Stimulated activated CD4-positive, alpha-beta T cell treated with anti-CD3 and anti-CD28 coated beads, Interleukin-15, amount 100 ng/mL, for 48 hours (primary cell): ENCODE measurements at places on chromosomes 12 and 14.

- DNase-seq: no peak
Observed at GRCh38 chr12:124686370-124687173, 119.2 kb upstream of the NCOR2 start.

DNA sequence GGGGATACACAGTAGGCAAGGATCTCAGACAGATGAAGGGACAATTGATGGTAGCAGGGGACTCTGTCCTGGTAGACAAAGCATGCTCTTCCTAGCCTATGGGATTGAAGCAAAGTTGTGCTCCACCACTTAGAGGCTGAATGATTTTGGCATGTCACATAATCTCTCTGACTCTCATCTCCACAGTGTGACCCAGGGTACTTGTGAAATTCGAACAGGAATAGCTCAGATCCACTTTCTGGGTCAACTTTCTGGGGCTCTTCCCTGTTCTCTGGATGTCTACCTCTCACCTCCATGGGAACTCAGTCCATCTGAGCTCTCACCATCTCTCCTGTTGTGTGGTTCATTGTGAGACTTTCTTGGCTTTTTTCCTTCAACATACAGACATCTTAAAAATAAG, 1.7 kb upstream of the DCD start:
- no peak for DNase-seq

DNA sequence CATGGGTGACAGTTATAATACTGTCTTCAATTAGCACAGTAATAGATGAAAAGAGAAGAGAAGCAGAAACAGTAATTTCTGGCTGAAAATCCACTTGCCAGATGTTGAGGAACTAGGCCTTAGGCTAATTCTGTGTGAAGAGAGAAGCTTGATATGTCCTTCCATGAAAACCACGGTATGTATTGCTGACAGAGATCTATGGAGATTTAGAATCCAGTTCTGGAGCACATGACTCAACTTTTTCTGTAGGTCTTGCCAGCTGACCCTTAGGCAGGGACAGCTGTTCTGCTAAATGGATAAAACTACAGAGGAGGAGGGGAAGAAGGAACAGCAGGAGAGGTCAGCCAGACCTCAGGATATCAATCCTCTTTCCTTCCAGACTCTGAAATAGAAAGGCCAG, 211.5 kb downstream of the PRKD1 start:
- no peak for DNase-seq

DNA sequence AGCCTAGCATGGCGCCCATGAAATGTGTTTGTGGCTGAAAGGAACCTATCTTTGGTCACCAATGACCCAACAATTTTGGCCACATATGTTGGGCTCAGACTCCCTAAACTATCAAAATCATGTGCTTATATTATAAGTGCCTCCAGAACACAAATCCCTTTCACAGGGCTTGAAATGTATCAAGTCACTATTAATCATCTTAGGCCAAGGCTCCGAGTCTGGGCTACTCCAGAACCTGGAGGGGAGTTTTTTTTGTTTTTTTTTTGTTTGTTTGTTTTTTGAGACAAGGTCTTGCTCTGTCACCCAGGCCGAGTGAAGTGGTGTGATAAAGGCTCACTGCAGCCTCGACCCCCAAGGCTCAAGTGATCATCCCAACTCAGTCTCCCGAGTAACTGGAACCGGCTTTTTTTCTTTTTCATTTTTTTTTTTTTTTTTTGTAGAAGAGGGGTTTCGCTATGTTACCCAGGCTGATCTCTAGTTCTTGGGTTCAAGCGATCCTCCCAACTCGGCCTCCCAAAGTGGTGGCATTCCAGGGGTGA, 989 bp upstream of the DRAM1 start:
- no peak for DNase-seq

DNA sequence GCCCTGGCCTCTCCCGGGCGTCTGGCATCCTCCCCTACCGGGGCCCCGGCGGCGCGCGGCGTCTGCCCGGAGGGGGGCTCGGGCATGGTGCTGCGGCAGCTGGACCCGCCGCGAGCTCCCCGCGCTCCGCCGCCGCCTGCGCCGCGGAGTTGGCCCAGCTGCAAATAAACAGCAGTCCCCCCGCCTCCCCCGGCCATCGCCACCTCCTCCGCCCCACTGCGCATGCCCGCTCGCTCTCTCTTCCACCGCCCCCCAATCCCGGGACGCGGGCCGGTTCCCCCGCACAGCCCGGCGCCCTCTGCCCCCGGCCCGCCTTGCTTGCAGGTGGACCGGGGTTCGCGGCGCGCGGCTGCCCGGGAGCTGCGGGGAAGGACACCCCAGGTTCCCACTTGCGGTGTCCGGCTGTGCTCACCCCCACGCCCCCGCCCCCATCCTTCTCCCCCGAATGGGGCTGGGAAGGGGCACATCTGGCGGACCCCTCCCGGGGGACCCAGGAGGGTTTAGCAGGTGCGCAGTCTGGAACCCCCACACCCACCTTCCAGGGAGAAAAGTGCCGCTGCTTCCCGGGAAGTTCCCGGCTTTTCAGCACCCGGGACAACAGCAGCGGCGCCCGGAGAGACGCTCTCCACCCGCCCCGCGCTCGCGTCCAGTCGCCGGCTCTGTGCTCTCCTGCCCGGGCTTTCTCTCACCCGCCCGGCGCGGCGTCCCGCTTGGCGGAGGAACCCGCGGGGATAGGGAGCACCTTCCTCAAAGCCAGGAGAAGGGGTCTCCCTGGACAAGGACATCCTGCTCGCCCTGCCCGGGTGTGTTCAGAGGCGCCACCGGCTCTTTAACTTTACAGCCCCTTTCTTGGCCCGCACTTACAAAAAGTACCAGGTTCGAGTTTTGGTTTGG, at the start of gene TMTC1:
Gene TMTC1, minus strand, starts transcription at position 170 of the 894 bp plus-strand sequence. CDS start 191 bp downstream, outside the sequence.
- DNase-seq: no peak

DNA sequence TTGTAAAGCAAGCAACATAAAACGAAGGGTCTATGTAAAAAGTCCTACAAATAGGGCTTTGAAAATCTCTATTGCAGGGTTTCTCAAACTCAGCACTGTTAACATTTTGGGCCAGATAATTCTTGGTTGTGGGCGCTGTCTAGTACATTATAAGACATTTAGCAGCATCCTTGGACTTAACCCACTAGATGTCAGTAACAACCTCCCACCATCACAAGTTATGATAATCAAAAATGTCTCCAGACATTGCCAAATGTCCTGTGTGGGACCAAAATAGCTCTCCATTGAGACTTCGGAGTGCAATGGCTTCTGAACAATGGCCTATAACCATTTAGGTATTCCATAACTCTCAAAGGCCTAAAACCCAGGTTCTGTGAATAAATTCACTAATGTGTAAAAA, 22.9 kb upstream of the DHRS7 start:
- no peak for DNase-seq

DNA sequence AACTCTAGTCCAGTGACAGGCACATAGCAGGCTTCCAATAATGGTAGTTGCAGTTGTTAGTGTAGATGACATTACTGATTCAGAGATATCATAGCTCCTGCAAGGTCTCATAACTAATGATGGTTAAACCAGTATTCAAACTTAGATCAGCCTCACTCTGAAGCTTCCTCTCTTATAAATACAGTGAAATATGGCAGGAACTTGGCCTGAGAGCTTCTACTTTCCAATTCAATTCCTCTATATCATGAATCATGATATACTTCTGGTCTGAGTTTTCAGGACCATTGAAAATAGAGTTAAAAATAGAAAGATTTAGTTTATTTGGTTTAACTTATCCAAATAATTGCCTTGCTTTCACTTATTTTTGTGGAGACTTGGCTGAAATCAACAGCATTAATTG, 167.5 kb upstream of the NOVA1 start:
- no peak for DNase-seq

DNA sequence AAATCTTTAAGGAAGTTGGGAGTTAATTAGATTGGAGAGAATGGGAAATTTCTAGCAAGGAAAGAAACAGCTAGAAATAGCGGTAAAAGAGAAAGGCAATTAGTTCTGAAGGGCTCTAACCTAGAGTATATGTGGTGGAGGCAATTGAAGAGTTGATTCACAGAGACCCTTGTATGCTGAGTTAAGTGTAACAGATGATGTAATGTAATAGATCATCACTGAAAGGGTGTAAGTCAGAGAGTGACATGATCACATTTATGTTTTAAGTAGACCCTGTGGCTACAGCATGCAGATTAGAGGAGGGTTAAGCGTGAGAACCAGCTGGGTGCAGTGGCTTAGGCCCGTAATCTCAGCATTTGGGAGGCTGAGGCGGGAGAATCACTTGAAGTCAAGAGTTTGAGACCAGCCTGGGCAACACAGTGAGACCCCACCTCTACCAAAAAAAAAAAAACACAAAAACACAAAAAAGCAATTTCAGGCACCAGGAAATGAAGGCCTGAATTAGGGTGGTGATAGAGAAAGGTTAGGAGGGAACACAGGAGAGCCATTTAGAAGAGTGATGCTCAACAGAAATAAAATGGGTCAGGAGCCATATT, 3.0 kb downstream of the RBP5 start:
- DNase-seq: no peak

DNA sequence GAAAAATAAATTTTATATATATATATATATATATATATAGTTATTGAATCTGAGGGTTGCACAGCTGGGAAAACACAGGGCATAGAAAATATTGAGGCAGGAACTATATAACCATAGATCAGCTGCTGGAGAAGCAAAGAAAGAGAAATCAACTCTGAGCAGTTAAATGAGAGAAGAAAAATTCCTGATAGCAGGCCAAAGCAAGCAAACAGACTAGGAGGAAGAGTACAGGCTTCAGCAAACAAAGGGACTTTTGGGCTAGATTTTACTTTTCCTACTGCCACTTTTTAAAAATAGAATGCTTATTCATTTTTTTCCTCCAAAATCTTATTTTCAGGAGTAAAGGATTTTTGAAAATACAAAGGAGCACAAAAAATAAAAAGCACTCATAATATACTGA, 216.0 kb upstream of the PRKD1 start:
- DNase-seq: no peak

DNA sequence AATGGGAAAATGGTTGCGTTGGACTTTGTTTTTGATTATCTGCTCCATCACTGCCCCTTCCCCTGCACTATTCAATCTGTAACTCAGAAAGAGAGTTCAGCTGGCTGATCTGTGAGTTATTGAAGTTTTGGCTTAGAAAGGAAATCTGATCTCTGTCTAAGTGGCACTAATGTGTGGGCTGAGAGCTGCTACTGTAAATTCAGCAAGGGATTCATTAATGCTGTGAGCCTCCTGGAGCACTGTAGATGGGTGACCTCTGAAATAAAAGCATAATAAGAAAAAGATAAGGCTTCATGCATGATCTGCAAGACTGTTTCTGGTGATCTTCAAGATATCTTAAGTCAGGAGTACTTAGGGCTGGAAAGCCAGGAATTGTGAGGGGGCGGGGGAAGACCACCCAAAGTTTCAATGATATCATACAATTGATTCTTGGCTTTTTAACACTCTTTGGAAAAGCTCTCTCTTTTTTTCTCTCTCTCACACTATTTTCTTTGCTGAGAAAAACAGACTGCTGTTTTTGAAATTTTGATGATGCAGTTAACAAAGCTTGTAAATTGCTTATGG, 101.1 kb downstream of the C12orf75 start:
- no peak for DNase-seq

DNA sequence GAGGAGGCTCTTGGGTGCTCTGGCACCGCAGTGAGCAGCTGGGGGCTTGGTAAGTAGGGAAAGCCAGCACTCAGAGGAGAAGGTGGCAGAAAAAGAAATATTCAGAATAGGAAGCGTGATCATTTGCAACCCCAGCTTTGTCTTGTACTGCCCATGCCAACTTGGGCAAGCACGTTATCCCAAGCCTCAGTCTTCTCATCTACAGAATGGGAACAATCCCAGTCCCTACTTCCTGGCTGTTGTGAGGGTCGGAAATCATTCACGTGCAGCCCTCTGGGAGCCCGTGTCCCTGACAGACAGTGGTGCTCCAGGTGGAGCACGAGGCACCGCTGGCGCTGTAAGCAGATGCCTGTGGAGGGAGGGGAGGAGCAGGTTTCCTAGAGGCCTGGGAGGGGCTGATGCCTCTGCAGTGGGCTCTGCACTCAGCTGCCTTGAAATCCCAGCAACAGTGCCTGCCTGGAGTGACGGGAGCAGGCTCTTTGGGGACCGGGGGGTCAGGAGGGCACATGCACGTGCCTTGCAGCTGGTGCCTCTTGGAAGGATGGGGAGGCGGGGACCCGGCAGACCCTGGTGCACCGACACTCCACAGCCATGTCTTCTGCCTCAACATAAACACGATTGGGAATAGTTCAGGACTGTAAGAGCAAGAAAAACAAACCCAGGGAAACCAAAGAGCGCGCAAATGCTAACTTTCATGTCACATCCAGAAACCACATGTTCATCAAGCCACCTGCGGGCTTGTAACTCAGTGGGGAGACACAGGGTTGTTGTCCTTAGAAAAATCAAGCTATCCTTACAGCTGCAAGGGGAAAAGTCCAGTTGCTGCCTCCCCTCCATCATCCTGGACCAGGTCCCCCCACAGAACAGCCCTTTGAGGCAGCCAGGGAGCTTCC, 86.5 kb upstream of the DIO3 start:
- DNase-seq: no peak

DNA sequence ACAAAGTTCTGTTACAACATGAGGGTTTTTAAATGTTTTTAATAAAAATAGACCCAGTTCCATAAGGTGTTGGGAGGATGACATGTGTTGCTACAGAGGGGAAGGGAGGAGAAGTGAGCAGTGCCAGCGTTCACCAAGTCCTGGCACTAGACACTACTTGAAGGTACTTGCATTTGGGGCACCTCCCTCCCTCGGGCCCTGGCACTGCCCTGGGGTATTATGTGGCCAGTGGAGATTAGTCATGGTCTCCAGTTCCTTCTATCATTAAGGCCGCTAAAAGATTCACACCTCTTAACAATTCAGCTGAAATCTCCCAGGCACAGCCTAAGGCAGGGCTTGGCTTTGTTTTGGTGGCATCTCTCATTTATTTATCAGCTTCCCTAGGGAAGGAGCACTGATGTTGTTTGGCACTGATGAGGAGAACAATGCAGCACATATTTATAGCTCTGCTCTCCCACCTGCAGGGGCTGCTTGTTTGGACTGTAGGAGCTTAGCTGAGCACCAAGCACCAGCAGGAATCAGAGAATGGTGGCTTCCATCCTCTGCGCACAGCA, 155.5 kb upstream of the NTF3 start:
- no peak for DNase-seq

- no peak for DNase-seq
Observed at GRCh38 chr14:20436363-20436755, 393 bp upstream of the KLHL33 start.

GRCh38 chr12:43891856-43892574, 56.1 kb downstream of the TMEM117 start:
- DNase-seq: no peak

DNA sequence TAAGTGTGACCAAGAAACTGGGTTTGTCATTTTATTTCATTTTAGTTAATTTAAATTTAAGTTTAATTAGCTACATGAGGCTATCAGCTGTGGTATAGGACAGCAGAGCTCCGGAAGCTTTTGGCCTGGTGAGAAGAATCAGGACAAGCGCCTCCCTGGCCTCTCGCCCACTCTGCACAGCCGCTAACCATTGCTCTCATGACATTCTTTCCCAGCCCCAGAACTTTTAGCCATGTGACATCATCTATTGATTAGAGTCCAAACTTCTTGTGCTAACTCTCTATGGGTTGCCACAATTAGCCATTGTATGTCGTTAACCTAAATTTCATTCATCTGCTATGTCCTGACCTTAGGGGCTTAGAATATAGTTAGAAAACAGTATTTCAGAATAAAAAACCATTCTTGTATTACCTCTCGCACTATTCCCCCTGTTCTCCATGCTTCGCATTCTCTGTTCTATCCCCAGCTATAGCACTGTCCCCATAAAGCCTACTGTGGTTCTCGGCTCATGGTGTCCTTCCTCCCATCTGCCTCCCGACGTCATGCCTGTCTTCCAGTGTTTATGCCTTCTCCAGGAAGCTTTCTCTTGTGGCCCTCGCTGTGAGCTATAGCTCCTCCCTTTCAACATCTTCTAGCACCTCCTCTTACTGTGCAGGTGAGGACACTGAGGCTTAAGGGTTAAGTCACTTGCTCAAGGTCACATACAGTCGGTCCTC, 23.5 kb downstream of the SSH1 start:
- no peak for DNase-seq
